Spinal cord (tissue), 10 donors: ENCODE measurements at places on chromosomes 7 and 10. TPM values are rescaled to one million over a fixed set of nuclear protein-coding genes. Genes with fewer than 3 reads are reported as not detected.

BRAT1 gene
- polyA plus RNA-seq, result 49.0 TPM

SFRP4 gene
- 24.4 TPM for polyA plus RNA-seq

NMT2 gene
- 33.2 TPM for polyA plus RNA-seq

GRCh38 chr7:14765731-14766130 lies 136.8 kb downstream of the DGKB start:
- H3K27me3 ChIP-seq, result no peaks in the 10 kb centered on the region
- H3K36me3 ChIP-seq, result no peaks in the 10 kb centered on the region
- H3K4me3 ChIP-seq, result no peak overlapping the region

- no peak for DNase-seq
- no peaks in the 10 kb centered on the region for H3K36me3 ChIP-seq
- no peaks in the 10 kb centered on the region for H3K4me1 ChIP-seq
Observed at GRCh38 chr10:29849126-29849833, 210.1 kb downstream of the JCAD start.

- no peaks in the 10 kb centered on the region for H3K27me3 ChIP-seq
- H3K4me1 ChIP-seq, result no peaks in the 10 kb centered on the region
- no peak overlapping the region for H3K4me3 ChIP-seq
- H3K27ac ChIP-seq, result no peak overlapping the region
- no peak for DNase-seq
Observed at GRCh38 chr10:21626457-21627161, 92.6 kb downstream of the MLLT10 start.

DNA sequence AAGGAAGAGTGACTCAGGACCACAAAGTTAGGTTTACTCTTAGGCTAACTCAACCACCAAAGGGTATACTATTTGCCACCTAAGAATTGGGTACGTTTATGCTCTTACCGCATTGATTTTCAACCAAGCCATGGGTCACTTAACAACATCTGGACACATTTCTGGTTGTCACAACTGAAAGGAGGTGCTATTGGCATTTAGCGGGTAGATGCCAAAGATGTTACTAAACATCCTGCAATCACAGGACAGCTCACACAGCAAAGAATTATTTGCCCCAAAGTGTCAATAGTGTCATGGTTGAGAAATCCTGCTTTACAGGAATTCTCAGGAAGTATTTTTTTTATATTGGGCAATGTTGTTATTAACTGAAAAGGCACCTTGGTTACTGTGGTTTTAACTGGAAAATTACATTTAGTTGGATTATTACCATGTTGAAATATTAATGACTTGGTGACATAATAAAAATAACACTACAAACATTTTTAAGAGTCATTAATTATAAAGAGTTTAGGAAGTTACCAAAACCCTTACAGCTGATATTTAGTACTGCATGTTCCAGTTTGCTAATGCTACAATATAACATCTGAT lies 185.0 kb upstream of the TMEM196 start:
- DNase-seq, result no peak
- H3K4me1 ChIP-seq, result no peaks in the 10 kb centered on the region
- H3K4me3 ChIP-seq, result no peak overlapping the region
- H3K27me3 ChIP-seq, result no peaks in the 10 kb centered on the region

DNA sequence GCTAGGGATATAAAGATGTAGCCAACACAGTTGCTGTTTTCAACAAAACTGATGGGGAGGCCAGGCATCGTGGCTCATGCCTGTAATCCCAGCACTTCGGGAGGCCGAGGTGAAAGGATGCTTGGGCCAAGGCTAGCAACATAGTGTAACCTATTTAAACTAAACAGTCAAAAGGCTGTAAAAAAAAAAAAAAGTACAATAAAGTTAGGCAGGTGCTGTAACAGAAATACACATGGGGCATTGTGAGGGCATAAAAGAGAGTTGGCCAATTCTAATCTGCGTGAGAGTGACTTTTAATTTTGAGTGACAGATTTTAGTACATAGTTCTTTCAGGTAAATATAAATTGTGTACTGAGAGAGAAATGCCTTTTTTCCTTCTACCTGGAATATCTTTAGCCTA lies 6.2 kb downstream of the XRCC2 start:
- H3K4me3 ChIP-seq, result no peak overlapping the region
- H3K36me3 ChIP-seq, result no peaks in the 10 kb centered on the region
- no peak for DNase-seq
- H3K27ac ChIP-seq, result no peak overlapping the region

DNA sequence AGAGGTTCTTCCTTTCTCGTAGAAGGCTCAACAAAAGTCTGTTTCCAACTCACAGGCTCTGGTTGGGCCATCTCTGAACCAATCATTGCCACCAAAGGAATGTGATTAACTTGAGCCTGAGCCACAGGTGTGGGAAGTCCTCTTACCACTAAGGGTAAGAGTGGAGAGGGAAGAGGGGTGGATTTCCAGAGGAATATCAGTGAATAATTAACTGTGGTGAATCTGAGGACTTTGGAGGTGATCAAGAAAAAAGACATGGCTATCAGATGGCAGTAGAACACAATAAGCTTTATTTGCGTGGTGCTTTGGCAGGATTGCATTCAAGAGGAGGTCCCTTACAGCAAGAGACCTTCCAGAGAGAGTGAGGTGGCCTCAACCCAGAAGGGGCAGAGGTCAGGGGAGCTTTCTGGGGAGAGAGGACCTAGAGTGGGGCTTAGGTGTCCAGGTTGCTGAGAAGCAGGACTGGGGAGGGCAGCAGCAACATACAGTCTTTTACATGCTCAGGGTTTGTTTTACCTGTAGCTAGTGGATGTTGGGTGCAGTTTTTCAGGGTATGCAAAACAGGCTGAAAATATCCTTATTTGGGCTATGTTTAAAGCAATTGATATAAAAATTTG lies 61.4 kb downstream of the BBS9 start:
- H3K4me3 ChIP-seq, result no peak overlapping the region
- DNase-seq, result no peak
- H3K4me1 ChIP-seq, result no peaks in the 10 kb centered on the region
- no peak overlapping the region for H3K27ac ChIP-seq

- no peaks in the 10 kb centered on the region for H3K27me3 ChIP-seq
- no peak overlapping the region for H3K27ac ChIP-seq
- H3K4me3 ChIP-seq, result no peak overlapping the region
Observed at GRCh38 chr10:44731283-44731682, 179.9 kb upstream of the TMEM72 start.

GRCh38 chr7:28580665-28581064 lies 168.3 kb downstream of the CREB5 start:
- no peaks in the 10 kb centered on the region for H3K36me3 ChIP-seq
- no peaks in the 10 kb centered on the region for H3K27me3 ChIP-seq
- H3K27ac ChIP-seq, result no peak overlapping the region
- DNase-seq, result no peak

DNA sequence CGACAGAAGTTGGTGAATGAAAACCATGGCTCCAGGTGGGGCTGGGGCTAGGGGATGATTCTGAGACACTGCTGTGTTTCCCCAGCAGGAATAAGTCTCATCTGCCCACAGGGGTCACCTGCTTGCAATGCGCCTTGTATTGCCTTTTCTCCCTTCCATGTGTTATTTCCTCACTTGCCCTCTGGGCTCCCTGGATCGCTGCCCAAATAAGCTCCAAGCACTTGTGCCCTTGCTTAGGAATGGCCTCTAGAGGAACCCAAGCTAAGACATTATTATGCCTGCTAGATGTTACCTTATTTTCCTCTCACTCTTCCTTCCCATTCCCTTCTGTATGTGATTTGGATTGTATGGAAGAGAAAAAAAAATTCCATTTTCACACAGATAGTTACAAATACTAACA lies 24.8 kb upstream of the PLPP4 start:
- no peak for DNase-seq
- H3K4me1 ChIP-seq, result no peaks in the 10 kb centered on the region
- H3K36me3 ChIP-seq, result no peaks in the 10 kb centered on the region
- H3K27ac ChIP-seq, result no peak overlapping the region
- H3K4me3 ChIP-seq, result no peak overlapping the region

- H3K27ac ChIP-seq, result peak overlapping the region; percentile 76
- no peak for DNase-seq
- H3K4me1 ChIP-seq, result peaks cover 3% of the 10 kb centered on the region
- H3K27me3 ChIP-seq, result peaks cover 3% of the 10 kb centered on the region
- H3K4me3 ChIP-seq, result peak overlapping the region; percentile 79
Observed at GRCh38 chr10:11018432-11018841, 765 bp downstream of the CELF2 start.

DNA sequence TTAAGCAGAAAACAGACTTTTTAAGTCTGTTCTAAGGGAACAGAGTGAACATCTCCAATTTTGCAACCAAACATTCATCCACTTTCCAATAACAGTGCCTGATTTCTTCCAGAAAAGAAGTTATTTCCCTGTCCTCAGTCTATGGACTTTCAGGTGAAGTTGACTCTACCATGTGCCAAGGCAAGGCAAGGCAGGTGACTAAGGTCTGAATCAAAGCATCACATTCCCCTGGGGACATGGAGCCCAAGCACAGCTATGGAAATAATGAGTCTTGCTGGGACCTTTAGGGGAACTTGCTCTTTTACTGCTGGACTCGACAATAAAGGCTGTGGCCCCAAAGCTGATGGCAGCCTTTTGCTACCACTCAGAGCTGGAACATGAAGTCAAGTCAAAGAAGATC lies 182.2 kb downstream of the FGFR2 start:
- no peak overlapping the region for H3K4me3 ChIP-seq
- no peaks in the 10 kb centered on the region for H3K4me1 ChIP-seq
- no peaks in the 10 kb centered on the region for H3K36me3 ChIP-seq
- no peak for DNase-seq
- H3K27me3 ChIP-seq, result no peaks in the 10 kb centered on the region

- no peaks in the 10 kb centered on the region for H3K4me1 ChIP-seq
- DNase-seq, result no peak
- H3K4me3 ChIP-seq, result no peak overlapping the region
Observed at GRCh38 chr7:32928785-32929298, 28.4 kb upstream of the FKBP9 start.

GRCh38 chr10:114526126-114526503 lies 121.8 kb upstream of the AFAP1L2 start:
- DNase-seq, result no peak
- H3K36me3 ChIP-seq, result no peaks in the 10 kb centered on the region
- peak overlapping the region; percentile 56 for H3K4me3 ChIP-seq
- peak overlapping the region; percentile 81 for H3K27ac ChIP-seq

- H3K27ac ChIP-seq, result no peak overlapping the region
- H3K36me3 ChIP-seq, result no peaks in the 10 kb centered on the region
- no peak for DNase-seq
- no peaks in the 10 kb centered on the region for H3K27me3 ChIP-seq
- no peaks in the 10 kb centered on the region for H3K4me1 ChIP-seq
Observed at GRCh38 chr10:3364768-3365480, 192.3 kb upstream of the PITRM1 start.

DNA sequence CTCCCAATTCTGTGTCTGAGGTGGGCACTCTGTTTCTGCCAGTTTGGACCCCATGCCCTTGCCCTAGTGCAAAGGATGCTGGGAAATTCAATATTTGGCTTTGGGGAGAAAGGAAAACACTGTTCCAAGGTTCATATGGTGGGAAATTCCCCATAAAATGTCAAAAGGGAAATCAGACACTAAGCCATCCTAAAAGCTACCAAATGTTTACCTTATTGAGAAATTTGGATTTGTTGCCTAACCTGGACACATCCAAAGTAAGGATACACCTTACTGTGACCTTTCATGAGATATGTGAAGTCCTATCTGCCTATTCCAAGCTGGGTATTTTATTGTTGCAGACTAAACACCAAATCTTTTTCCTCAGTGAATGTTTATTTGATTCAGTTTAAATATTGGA lies 109.1 kb downstream of the CYP26A1 start:
- DNase-seq, result no peak
- H3K4me1 ChIP-seq, result peaks cover 5% of the 10 kb centered on the region
- H3K27ac ChIP-seq, result no peak overlapping the region
- H3K36me3 ChIP-seq, result no peaks in the 10 kb centered on the region
- no peaks in the 10 kb centered on the region for H3K27me3 ChIP-seq

DNA sequence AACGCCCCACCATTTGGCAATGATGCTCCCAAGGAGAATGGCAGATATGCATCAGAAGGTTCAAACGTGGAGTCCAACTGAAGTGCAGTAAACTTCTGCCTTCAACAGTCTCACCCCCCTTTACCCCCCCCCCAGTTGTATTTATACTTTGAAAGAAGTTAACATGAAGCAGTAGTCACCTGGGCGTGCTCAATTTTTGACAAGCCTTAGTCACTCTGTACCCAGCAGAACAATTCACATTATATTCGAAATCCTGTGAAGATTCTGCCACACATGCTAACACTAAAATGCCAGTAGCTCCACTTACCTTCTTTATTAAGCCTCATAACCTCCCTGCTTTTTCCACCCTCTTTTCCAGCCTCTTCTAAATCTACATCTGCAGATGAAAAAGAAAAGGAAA lies 894 bp downstream of the ATXN7L1 start:
- peak; percentile 22 for DNase-seq
- H3K36me3 ChIP-seq, result no peaks in the 10 kb centered on the region
- H3K4me1 ChIP-seq, result peaks cover 13% of the 10 kb centered on the region
- peaks cover 12% of the 10 kb centered on the region for H3K27me3 ChIP-seq
- no peak overlapping the region for H3K27ac ChIP-seq

DNA sequence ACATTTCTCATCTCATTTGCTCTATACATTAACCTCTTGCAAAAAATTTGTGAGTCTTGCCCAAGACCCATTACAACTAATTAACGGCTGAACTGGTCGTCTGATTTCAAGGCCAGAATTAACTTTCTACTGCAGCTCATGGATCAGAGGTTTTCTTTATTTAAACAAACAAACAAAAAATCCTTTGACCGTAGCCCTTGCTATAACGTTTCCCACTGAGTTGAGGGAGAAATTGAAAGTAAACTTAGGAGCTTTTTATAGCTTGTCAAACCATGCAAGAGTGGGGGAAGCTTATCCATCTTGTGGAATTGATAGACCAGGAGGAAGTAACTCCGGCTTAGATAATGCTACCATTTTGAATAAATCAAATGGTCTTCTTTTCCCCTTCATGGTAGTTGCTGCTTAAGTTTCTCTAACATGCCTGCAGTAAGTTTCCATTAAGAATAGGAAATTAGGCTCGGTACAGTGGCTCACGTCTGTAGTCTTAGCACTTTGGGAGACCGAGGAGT lies 3.3 kb downstream of the SRGN start:
- no peaks in the 10 kb centered on the region for H3K27me3 ChIP-seq
- no peak for DNase-seq
- no peaks in the 10 kb centered on the region for H3K36me3 ChIP-seq
- H3K27ac ChIP-seq, result no peak overlapping the region
- H3K4me1 ChIP-seq, result no peaks in the 10 kb centered on the region

GRCh38 chr7:1650363-1651030 lies 19.6 kb upstream of the ELFN1 start:
- H3K4me3 ChIP-seq, result no peak overlapping the region
- peaks cover 25% of the 10 kb centered on the region for H3K4me1 ChIP-seq
- DNase-seq, result no peak
- no peak overlapping the region for H3K27ac ChIP-seq
- no peaks in the 10 kb centered on the region for H3K27me3 ChIP-seq
- H3K36me3 ChIP-seq, result no peaks in the 10 kb centered on the region

- H3K4me3 ChIP-seq, result no peak overlapping the region
- no peaks in the 10 kb centered on the region for H3K27me3 ChIP-seq
- H3K27ac ChIP-seq, result no peak overlapping the region
- no peaks in the 10 kb centered on the region for H3K4me1 ChIP-seq
- H3K36me3 ChIP-seq, result no peaks in the 10 kb centered on the region
Observed at GRCh38 chr7:115106316-115106715, 184.4 kb downstream of the MDFIC start.
